ENCODE measurements at places on chromosomes 6 and 20.

GRCh38 chr6:155519176-155519738 lies 63.6 kb upstream of the NOX3 start:
- no peak for DNase-seq

- no peak for DNase-seq
Observed at GRCh38 chr6:158323561-158323958, 11.3 kb downstream of the TULP4 start.

DNA sequence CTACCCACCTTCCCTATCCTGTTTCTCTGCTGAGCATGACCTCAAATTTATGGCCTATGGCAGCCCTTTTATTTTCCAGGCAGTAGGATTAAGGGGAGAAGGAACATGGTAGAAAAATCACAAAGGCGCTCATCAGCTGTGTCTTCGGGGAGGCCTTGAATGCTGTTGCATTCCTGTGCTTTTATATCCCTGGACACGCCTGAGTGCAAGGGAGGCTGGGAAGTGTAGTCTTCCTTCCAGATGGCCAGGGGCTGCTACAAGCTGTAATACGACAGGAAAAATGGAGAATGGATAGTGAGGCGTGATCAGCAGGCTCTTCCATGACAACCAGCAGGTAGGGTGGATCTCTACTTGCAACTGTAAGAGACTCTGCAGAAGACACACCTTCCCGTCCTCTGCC lies 210.9 kb upstream of the GGTLC1 start:
- DNase-seq: no peak

- DNase-seq: no peak
Observed at GRCh38 chr6:1536526-1537429, 72.9 kb upstream of the FOXC1 start.

- no peak for DNase-seq
Observed at GRCh38 chr6:56664029-56664428, 21.3 kb upstream of the DST start.

DNA sequence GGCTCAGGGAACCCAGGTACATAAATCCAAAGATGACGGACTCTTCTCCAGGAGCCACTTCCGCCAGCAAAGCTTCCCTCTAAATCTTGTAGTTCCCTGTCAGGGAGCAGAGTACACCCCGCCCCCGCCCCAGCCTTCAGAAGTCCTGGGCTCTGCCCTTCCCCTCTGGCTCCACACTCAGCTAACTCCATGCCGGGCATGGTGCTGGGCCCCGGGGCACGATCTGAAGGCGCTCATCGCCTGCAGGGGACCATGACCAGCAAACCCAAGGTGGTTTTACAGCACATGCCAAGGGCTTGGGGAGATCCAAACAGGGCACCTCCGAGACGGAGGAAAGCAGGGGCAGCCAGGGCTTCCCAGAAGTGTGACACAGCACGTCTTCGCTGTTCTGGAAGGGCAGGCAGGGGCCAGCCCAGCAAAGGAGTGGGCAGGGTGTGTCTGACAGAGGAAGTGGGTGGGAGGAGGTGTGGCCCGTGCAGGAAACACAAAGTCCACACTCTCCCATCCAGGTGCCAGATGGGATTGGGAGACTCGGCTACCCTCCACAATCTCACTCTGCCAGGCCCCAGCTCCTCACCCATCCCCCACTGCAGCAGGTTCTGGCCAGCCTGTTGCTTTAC lies 41.6 kb upstream of the SLC22A2 start:
- no peak for DNase-seq

DNA sequence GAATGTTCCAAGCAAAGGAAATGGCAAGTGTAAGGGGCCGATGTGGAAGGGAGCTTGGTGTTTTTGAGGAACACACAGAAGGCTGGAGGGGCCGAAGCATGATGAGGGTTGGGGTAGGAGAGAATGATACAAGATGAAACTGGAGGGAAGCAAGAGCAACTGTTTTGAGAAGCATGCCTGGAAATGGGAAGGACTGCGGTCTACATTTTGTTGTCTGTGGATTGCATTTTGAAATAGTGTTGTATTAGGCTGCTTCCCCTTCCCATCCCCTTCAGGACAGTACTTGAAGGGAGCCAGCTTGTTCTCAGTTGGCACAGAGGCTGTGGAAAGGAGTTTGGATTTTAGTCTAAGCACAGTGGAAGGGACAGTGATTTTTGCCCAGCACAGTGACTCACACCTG lies 2.2 kb downstream of the TM9SF4 start:
- no peak for DNase-seq

DNA sequence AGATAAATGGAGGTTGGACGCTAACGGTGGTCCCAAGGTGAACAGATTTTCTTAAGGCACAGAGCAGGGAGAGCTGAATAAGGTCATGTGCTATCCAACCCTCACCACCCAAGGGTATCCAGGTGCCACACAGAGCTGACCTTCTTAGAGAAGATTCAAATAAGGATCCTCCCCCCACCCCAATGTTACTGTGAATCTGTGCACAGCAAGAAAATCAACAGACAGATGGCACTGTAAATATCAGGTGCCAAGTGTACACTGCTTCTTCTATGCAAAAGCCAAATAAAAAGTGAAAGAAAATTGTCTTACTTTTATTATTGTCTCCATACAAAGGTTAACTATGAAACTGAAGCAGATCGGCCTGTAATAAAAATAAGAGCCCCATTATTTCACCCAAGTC lies 96.9 kb downstream of the PAK5 start:
- DNase-seq: no peak

DNA sequence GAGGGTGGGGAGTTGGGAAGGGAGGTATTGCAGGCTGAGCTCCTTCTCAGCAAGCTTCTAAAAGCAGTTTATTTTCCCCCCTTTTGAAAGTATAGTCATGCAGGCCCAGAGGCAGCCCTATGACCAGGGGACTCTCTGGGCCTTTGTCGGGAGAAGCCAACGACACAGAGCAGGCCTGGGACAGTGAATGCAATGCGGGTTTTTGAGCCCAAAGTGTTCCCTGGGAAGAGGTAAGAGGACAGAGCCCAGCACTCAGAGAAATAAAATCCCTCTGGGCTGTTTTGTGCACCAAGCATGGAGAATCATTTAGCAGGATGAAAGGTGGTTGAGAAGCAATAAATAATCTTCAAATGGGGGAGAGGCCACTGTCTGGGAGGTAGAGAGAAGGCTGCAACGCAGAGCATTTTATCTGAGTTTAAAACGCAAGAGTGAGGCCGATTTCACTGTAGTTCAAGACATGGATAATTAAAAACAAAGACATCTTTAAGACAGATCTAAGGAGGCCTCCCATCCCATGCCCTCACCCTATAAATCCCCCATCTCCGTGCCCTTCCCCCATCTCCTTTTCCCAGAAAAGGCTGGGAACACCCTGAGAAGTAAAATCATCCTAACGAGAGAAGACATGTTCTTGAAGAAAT lies 237.5 kb downstream of the CDC5L start:
- DNase-seq: no peak

DNA sequence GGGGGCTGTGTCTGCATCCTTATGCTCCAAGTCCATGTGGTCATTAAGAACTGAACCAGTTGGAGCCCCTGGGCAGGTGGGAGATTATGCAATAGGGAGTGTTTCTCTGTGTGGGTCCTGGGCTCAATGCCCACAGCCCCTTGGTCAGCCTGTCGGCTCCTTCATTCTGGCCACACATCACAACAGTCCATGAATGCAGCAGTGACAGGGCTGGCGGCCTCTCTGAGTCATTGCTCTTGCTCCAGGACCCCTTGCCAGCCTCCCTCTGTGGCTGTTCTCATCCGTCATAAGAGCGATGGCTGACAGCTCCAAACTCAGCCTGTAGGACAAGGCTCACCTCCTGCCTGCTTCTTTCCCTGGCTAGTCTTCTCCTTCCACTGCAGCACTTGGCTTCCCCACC lies 609.5 kb upstream of the CDH4 start:
- no peak for DNase-seq

- no peak for DNase-seq
Observed at GRCh38 chr20:9243986-9244385, 175.1 kb downstream of the PLCB4 start.

DNA sequence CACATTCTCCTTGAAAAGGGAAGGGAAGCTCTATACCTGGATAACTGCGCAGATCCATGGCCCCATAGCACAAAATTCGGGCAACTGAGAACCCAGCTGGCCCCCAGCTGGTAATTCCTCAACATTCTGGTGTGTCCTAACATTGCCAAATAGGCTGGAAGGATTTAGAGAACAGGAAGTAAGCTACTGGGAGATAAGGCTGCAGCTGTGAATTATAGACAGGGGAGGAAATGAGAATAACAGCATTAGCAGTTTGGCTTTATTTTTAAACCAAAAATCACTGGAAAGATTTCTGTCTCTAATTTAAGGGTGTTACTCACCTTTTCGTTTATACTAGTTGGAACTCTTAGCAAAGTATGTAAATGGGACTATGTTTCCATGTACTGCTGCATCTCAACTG lies 97.2 kb downstream of the TULP4 start:
- DNase-seq: no peak

- DNase-seq: no peak
Observed at GRCh38 chr20:10261702-10262101, 43.1 kb downstream of the SNAP25 start.

DNA sequence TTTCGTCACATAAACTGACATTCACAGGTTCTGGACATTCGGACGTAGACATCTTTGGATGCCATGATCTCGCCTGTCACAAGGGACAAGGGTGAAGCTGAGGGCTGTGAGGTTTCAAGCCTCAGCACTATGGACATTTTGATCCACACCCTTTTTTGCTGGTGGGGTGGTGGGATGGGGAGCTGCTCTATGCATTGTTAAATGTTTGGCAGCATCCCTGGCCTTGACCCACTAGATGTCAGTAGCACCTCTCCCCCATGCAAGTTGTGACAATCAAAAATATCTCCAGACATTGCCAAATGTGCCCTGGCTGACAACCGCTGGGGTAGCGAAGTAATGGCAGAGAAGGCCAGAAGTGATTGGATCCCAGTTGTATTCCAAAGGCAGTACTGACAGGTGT lies 229.4 kb downstream of the TSHZ2 start:
- no peak for DNase-seq

- no peak for DNase-seq
Observed at GRCh38 chr20:35597186-35597585, 18.4 kb upstream of the SPAG4 start.

DNA sequence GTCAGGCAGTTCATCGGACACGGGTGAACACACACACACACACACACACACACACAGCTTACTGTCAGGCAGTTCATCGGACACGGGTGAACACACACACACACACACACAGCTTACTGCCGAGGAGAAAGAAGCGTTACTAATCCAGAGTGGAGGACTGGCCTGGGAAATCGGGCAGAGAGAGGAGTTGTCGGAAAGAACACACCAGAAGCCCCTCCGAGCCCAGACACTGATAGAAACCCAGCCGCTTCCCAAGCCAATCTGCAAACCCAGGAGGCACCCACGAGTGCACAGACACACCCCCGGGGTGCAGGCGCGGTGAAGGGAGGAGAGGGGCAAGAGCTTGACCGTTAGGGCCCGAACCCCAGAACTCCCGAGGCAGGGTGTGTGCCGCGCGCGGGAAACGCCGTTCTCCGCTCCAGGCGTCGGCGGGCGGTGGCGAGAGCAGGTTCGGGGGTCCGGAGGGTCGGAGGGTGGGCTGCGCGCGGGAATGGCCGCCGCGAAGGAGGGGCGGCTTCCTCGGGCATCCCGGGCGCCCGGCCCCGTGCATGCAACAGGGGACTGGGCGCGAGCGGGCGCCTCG lies 636 bp downstream of the ELOVL2 start:
- DNase-seq: no peak

GRCh38 chr6:162118706-162119105 lies 608.9 kb downstream of the PRKN start:
- DNase-seq: no peak

- DNase-seq: no peak
Observed at GRCh38 chr6:135667691-135668455, 170.3 kb upstream of the AHI1 start.

GRCh38 chr6:150167479-150167873 lies 24.6 kb downstream of the PPP1R14C start:
- no peak for DNase-seq

GRCh38 chr20:20318365-20319161 lies 49.3 kb upstream of the INSM1 start:
- no peak for DNase-seq

- DNase-seq: peak; percentile 73
Observed at GRCh38 chr20:63706852-63707557, 771 bp downstream of the ARFRP1 start.

GRCh38 chr20:5353624-5354496 lies 37.1 kb upstream of the PROKR2 start:
- DNase-seq: no peak

DNA sequence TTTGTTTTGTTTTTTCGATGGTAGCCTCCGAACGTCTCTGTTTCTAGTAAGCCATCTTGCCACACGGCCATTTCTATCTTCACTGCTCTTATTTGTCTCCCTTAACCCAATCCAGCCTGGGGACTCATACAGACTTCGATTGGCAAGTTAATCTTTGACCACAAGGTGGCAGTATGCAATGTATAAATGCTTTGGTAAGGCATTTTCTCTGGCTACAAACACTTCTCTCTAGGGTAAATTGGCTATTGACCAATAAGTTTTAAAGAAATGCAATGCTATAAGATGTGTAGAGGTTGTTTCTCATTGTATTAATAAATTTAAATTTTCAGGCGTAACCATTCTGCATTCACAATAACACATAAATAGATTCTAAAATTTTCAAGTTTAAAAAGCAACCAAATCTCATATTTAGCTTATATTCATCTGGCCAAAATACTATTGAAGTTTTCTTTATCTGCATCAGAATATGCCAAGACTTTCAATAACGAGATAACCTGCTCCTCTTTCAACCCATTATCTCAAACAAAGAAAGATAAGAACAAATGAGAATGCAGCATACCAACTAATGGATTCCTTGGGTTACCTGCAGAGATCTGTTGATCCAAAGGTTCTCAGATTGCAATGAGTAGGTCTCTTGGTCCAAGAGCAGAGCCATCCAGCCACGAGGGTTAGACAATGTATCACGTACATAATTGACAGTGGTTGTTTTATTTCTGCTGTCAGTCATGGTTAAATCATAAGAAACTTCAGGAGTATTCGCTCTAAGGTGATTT lies 231.9 kb downstream of the PKHD1 start:
- no peak for DNase-seq

- no peak for DNase-seq
Observed at GRCh38 chr20:47464380-47465101, 37.1 kb upstream of the NCOA3 start.

GRCh38 chr20:21033817-21034216 lies 72.3 kb downstream of the LINC00237 start:
- DNase-seq: no peak

DNA sequence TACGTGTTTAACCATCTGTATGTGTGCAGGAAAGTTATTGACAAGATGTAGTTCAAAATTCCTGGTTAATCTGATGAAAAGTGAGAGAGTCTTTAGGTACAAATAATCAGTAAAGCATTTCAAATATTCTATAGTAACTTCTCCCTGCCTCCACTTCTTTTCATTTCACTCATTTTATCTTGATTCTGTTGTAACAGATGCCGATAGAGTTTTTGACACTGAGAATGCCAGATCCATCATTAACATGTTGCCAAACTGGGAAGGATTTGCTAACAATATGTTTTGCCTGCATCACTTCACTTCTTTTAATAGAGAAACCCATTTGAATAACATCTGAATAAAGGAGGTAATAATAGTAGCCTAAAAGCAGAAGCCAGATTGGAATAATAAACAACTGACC lies 20.4 kb upstream of the DEFB112 start:
- DNase-seq: no peak
